ENCODE measurements at places on chromosomes 7 and 10.

- DNase-seq, result no peak
Observed at GRCh38 chr7:30647589-30648364, 34.5 kb downstream of the CRHR2 start.

- DNase-seq, result no peak
Observed at GRCh38 chr10:120683454-120683853, 167.7 kb upstream of the WDR11 start.

DNA sequence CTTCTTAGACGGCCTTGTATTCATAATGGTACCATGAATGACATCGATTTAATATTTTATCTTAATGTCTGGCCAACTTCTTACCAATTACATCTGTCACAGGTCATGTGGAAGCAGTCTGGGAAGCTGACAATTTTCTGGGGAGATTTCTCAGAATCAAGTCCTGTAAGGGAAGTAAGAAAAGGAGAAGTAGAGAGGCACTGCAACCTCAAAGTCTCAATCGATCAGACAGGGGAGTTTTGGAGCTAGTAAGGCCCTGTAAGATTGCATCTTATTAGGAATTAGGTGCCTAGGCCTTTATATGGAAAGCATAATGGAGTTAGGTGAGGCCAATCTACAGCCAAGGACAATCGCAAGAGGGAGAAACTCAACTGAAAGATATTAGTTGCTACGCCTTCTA is 694.6 kb upstream of the SORCS1 start:
- no peak for DNase-seq

- no peak for DNase-seq
Observed at GRCh38 chr10:70437721-70438120, 3.8 kb downstream of the NODAL start.

GRCh38 chr7:44534087-44534486 is 7.0 kb downstream of the NPC1L1 start:
- no peak for DNase-seq

GRCh38 chr10:30565449-30565848 is 64.1 kb downstream of the LYZL2 start:
- no peak for DNase-seq

DNA sequence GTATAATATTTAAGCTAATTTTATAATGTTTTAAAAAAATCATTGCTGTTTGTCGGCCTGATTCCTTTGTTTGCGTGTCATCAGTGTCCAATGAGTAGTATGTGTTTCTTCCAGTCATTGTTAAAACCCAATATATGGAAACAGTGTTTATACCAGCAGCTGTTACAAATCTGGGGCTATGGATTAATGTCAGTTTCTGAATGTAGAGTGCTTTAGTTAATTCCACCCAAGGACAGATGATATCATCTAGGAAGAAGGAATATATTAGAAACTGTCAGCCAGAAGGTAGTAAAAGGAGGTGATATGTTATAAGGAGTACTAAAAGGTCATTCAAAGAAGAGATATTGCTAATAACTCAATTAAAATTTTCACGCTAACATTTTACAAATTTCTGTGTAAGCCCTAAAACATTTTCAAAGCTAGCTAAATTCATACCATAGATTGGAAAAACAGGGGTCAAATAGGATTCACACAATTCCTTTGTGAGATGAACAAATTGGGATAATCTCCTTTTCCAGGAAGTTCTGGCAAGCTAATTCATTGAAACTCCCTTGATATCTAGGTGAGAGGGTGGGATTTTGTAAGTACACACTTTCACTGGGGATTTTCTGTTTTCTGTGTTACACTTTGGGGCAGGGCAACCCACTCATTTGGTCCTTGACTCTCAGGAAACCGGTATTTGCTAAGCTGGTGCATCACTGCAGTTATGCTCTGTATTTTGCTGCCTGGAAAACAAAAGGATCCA is 448.8 kb downstream of the LRMDA start:
- DNase-seq, result no peak

GRCh38 chr7:37703361-37703760 is 19.8 kb downstream of the GPR141 start:
- no peak for DNase-seq

- no peak for DNase-seq
Observed at GRCh38 chr10:114825513-114826253, 4.1 kb downstream of the FHIP2A start.

- DNase-seq, result no peak
Observed at GRCh38 chr10:14309593-14309992, 21.1 kb downstream of the FRMD4A start.

GRCh38 chr7:125530553-125530952 is 600.9 kb upstream of the POT1 start:
- no peak for DNase-seq

DNA sequence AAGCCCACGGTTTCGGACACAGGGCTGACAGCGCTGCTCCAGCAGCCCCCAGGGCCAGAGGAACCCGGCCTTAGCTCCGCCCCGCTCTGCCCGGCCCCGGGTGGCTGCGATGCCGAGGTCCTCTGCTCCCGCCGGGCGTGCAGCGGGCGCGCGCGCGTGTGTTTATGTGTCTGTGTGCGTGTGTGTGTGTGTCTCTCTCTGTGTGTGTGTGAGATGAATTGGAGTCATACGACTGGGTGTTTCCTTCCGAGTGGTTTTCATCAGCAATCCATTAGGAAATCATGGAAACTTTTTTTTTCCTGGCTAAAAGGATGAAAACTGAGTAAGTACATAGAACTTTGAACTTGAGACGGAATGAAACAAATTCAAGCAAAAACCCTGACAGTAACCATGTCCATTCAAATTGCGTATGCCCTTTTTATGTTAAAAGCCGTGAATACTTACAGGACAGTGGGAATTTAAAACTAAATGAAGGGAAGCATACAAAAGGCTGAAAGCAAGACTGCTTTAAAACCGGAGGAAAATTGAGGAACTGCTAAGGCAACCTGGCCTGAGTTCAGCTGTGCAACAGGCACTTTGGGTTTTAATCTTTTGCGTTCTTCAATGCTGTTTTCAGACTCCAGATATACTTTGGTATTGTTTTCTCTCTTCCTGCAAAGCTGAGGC is at the start of gene CPED1:
CPED1 (plus strand) TSS at position 121 of the 666 bp plus-strand sequence. CDS start 911 bp downstream, outside the sequence.
- DNase-seq, result peak; percentile 40

DNA sequence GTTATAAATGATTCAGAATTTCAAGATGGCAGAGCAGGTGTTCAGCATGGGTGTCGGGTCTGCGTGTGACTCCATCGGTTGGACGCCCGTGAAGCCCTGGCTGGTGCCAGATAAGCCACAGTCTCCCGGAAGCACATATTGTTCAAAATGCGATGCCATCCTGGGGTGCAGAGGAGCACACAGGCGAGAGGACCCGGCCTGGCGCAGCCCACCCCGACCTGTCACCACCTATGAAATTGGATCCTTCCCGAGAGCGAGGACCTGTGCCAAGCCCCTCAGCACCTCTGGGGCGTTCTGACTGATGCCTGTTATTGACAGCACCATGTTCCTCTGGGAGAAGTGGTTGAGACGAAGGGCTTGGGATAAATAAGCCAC is 110.1 kb downstream of the ACTR3B start:
- no peak for DNase-seq

DNA sequence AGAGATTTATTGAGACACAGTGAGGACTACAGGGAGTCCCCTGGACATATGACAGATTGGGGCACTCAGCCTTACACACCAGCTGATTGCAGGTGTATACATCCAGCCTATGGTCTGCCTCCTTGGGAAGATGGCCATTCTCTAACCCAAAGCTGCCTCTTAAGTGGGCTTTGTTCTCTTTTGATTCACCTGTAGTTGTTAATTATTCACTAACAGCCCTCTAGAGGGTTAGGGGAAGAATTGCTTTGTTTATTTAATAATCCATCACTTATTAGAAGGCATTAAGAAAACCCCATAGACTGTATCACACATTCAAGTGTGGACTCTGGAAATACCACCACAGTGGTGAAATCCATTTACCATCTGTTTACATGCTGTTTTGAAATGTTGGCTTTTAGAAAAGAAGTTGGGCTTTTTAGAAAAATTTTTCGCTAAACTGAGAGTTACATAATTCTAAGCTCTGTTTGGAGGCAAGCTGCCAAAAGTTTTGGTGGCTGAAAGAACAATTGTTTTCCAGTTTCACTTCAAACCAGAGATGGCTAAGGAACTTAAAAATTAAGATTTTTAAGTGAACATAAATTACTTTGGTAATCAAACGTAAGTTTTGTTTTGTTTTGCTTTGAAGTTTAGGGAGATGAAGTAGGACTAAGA is 379.1 kb downstream of the ADRA2A start:
- peak; percentile 3 for DNase-seq

DNA sequence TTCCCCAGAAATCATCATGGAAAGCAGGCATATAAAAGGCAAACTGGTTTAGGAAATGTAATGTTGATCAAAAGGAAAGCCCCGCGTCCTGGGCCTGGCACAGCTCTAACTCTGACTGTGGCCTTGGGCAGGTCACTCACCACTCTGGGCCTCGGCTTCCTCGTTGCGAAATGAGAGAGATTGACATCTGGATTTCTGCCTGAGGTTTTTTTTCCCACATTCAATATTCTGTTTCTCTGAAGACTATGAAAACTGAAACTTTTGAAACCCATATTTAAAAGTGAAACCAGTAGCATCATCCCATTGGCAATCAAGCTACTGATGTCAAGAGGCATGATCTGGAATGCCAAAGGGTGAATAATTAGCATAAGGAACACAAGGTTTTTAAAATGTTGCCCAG is 369.7 kb upstream of the NPVF start:
- no peak for DNase-seq

GRCh38 chr10:96992721-96993120 is 160.6 kb downstream of the LCOR start:
- DNase-seq, result no peak

- DNase-seq, result no peak
Observed at GRCh38 chr10:88830643-88831268, 20.9 kb downstream of the ANKRD22 start.

DNA sequence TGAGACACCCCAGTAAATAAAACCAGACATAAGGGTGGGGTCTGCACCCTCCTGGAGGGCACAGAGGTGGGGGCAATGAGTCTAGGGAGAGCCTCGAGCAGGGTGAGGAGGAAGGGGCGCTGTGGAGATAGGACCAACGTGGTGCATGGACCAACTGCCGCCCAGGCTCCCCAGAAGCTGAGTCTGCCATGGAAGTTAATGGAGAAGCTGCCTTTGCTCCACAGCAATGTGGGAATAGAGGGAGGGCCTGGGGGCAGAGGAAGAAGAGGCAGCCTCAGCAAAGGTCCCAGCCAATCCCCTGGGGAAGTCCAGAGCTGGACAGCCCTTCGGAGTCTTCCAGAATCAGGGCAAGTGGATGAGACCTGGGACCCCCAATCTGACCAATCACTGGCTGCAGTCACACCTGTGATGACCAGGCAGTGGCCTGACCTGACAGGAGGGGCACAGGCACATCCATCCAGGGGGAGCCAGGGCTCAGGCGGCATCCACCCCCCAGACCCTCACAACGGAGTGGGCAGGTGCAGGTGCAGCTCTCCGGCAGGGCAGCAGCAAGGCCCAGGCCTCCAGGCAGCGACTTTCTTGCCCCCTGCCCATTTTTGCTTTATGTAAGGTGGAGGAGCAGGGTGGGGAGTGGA is 242.2 kb upstream of the PPP2R2D start:
- no peak for DNase-seq

- DNase-seq, result no peak
Observed at GRCh38 chr10:31721096-31721495, 207.5 kb downstream of the ARHGAP12 start.

DNA sequence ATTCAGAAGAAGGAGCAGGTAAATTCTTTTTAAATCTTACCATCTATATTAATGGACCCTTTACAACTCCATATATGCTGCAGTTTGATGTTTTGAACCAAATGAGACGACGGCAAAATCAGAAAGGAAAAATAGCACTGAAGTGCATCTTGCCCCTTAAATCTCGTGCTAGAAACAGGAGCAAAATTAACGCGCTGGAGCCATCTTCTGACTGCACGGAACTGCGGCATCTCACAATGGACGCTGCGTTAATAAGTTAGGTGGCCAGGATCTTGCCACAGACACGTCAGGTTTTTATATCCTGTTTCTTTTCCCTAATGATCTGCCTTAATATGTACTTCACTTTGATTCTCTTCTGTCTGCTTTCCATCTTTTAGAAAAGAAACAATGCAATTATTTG is 354.5 kb downstream of the TFEC start:
- peak; percentile 1 for DNase-seq

- DNase-seq, result no peak
Observed at GRCh38 chr10:63286340-63286739, 153.2 kb downstream of the NRBF2 start.

GRCh38 chr10:91495402-91495801 is 85.3 kb downstream of the HECTD2 start:
- DNase-seq, result no peak

DNA sequence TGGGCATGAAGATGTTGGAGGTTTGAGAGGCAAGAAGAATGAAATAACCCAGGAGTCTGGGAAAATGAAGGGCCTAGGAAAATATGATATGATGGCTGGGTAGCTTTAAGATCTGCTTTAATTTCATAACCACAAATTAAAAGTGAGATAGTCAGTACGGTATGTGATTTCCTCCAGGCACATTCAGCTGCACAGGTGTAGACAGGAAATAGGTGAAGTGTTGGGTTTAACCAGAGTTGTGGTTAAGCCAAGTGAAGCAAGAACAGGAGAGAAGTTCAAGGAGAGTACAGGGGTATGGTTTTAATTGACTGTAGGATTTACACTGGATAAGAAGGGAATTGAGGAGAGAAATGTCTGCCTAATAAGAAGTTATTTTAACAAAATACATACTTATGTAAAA is 2.6 kb downstream of the PNLIPRP3 start:
- no peak for DNase-seq

DNA sequence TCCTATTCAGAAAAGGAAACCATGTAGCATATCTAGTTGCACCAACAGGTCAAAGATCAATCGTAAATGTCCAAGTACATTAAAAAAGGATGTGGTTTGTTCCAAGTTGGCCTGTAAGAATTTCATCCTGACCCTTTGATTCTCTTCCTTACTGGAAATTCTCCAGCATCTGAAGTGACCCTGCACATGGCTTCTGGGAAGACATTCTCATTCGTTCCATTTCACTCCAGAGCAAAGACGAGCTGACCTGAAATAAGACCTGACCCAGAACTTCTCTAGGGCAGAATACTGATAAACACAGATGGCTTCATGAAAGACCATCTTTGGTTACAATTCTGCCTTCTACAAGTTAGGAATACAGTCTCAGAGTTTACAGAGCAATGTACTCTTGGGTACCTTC is 39.8 kb downstream of the ASB4 start:
- no peak for DNase-seq
